ENCODE measurements at places on chromosomes 11 and 22.

DNA sequence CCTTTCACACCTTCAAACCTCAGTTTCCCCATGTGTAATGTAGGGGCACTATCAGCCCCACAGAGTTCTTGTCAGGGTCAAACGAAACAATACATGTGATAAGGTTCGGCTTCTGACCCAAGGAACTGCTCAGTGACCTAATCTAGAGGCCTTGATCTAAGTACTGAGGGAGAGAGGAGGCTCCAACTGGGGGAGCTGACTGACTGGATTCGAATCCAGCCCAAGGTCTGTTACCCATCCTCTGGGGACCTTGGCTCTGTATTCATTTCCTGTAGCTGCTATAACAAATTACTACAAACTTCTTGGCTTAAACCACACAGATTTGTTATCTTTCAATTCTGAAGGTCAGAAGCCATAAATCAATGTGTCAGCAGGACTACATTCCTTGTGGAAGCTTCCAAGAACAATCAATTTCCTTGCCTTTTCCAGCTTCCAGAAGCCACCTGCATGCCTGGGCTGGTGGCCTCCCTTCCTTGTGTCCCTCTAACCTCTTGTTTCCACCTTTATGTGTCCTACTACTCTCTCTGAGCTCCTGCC is 10.7 kb upstream of the ANAPC15 start:
- no peak for DNase-seq

DNA sequence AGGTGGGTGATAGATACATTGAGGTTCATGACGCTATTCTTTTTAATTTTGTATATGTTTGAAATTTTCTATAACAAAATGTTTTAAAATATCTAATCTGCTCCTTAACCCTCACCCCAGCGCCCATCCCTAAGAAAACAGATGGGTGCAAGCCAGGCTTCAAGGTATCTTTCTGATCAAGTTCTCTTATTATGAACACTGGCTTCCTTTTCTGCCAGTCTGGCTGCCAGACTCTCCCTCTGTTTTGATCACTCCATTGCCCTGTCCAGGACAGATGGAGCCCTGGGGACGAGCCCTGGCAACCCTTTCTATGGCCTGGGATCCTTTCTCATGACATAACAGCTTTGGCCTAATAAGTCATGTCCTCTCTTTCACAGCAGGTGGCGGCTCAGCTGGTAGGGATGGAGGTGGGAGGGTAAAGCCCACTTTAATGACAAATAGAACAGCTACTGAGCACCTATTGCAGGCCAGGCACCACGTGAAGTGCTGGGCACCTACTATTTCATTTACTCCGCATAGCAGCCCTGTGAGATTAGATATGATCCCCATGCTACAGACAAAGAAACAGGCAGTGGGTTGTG is 38.4 kb downstream of the DRD2 start:
- DNase-seq, result no peak

DNA sequence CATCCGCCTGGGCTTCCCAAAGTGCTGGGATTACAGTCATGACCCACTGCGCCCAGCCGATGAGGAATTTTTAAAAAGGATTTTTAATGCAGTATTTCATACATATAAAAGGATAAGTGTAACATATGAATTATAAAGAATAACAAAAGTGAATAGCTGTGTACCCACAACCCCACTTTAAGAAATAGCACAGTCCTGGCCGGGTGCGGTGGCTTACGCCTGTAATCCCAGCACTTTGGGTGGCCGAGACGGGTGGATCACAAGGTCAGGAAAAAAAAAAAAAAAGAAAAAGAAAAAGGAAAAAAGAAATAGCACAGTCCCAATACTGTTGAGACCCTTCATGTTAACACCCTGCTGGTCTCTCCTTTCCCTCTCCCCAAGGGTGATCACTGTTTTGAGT is 54.3 kb upstream of the CABP7 start:
- no peak for DNase-seq

- no peak for DNase-seq
Observed at GRCh38 chr11:27703481-27703880, 3.2 kb upstream of the BDNF start.

- no peak for DNase-seq
Observed at GRCh38 chr11:59857439-59858434, 8.6 kb downstream of the TCN1 start.

Measured in left ventricle myocardium superior (tissue), 1 donor.